Activated T-helper 17 cell treated with anti-CD3 and anti-CD28 coated beads, Interleukin-2, amount 50 U/mL, for 72 hours (primary cell): ENCODE measurements at places on chromosomes 1 and 21.
A peak's percentile ranks its signal among the peaks of the same experiment; 100 is the strongest.

DNA sequence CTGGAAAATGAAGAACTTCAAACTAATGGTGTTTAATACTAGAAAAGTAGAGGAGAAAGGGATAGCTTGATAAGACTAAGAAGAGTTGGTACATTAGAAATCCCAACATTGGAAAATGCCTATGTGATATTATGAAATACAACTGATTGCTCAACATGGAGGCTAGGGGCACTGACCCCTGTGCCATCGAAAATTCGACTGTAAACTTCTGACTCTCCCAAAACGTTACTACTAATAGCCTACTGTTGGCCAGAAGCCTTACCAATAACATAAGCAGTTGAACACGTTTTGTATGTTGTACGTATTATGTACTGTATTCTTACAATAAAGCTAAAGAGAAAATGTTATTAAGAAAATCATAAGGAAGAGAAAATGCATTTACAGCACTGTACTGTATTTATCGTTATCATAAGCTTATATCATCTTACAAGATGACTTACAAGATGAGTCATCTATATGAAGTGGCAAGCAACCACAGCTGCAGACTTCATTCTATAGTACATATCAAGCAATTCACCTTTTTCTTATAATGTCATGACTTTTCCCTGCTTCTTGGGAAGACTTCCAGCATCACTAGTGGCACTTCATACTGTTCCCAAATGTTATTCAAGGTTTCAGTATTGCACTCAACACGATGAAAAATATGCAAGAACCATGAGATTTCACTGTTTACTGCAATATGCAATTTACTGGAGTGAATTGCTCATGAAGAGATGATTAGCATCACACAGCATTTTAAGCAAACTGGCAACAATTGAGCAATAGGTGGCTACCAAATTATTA is 12.9 kb upstream of the CTSK start:
- ATAC-seq = peak; percentile 88

GRCh38 chr1:206050655-206051235 is 2.2 kb upstream of the RHEX start:
- ATAC-seq = peak; percentile 91

DNA sequence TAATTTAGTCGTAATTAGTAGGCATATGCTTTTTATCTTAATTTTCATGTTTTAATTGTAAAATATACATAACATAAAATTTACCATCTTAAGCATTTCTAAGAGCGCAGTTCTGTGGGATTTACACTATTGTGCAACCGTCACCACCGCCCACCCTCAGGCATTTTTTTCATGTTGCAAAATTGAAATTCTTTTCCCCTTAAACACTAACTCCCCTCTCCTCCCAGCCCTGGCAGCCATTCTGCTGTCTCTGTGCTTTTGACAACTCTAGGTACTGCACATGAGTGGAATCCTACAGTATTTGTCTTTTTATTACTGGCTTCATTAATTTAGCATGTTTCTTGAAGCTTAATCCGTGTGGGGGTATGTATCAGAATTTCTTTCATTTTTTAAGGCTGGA is 7.8 kb downstream of the PIK3CD start:
- ATAC-seq = no peak

DNA sequence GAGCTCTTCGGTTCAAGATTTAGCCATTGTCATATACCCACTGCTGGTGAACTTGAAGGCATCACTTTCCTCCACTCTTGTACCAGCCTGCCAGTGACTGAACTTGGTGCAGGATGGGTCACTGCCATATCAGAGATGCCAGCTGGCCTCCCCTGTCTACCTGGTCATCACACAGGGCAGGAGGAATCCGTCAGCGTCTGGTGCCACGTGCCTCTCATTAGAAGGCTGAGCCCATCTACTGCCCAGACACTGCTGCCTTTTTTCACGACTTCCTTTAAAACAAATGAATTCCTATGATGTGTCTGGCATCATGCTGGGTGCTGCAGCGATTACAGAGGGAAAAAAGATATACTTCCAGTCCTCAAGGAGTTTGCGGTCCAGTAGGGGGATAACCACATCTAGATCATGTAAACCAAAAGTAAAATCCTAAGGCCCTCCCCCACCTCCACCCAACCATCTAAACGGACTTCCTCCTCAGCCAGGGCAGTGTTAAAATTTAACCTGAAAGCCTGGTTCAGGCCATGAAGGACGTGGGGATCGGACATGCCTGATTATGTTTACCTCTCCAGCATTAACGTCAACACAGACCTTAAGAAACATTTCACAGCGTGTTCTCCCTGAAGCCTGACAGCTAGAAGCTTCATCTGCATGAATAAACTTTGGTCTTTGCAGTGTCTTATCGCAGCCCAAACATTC is 29.2 kb upstream of the PDE9A start:
- ATAC-seq = no peak
